ENCODE measurements at places on chromosomes 6 and 20. TPM values are rescaled to one million over a fixed set of nuclear protein-coding genes. Genes with fewer than 3 reads are reported as not detected.

RAET1L gene
- total RNA-seq, result 27.2 TPM

TMEM74B gene
- total RNA-seq, result not detected

APOBEC2 gene
- total RNA-seq, result 0.63 TPM

MYLIP gene
- 2.4 TPM for total RNA-seq

TBXT gene
- total RNA-seq, result not detected

COL11A2 gene
- total RNA-seq, result not detected

SSTR4 gene
- total RNA-seq, result not detected

KIF25 gene
- total RNA-seq, result not detected

PAQR8 gene
- total RNA-seq, result 5.6 TPM

BMP2 gene
- total RNA-seq, result 2.5 TPM

NR2E1 gene
- total RNA-seq, result not detected

SRMS gene
- total RNA-seq, result 0.35 TPM

RAD21L1 gene
- not detected for total RNA-seq

All from airway epithelial cell (primary cell).